ENCODE measurements at places on chromosomes 5 and 9.

GRCh38 chr9:81519816-81520495 lies 169.4 kb downstream of the TLE1 start:
- no peak for DNase-seq

GRCh38 chr5:131615957-131616356 lies 19.1 kb downstream of the RAPGEF6 start:
- DNase-seq: no peak

GRCh38 chr9:104027295-104027694 lies 66.8 kb upstream of the SMC2 start:
- peak; percentile 76 for DNase-seq

- DNase-seq: peak; percentile 14
These were observed 143.2 kb downstream of the PSAT1 start for GRCh38 chr9:78439866-78440830.

DNA sequence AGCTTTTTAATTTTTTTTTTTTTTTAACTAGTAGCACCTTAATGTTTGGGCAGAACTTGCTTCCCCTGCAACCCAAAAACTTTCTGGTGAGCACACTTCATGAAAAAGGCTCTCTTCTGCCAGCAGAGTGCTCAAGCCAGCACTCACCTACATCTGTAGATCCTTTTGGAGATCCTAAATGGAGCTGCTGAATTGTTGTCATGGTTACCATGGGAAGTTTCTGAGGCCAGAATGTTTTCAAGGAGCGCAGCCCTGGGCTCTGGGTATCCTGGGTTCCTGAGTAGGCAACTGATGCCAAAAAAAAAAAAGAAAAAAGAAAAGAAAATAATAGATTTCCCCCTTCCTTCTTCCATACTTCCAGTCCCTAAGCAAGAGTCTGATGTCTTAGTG lies 3.1 kb upstream of the CPEB4 start:
- DNase-seq: no peak

- DNase-seq: no peak
These were observed 167.0 kb downstream of the CAAP1 start for GRCh38 chr9:26725573-26725972.

DNA sequence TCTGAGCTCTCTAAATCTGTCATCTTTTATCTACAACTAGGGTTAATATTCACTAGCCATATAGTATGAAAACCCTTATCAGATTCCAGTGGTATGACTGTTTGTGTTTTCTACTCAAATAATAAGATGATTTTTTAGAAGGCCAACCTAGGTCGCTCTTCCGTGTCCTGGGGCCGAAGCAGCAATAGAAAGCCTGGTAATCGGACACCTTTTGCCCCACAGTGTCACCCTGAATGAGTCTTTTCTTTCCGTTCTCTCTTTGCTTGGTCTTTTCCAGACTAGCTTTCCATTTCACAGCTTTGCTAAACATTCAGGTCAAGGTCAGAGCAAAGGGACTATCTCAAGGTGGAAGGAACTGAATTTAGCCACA lies 243.3 kb upstream of the ANKRD55 start:
- no peak for DNase-seq

- no peak for DNase-seq
These were observed 77.9 kb downstream of the FNBP1 start for GRCh38 chr9:129964901-129965734.
